ENCODE measurements at places on chromosomes 2 and 18. TPM values are rescaled to one million over a fixed set of nuclear protein-coding genes. Genes with fewer than 3 reads are reported as not detected.

GRCh38 chr2:100778637-100779450, 41.1 kb upstream of the NPAS2 start:
- no peak for DNase-seq

GRCh38 chr18:36247036-36247435, 50.5 kb upstream of the FHOD3 start:
- DNase-seq, result no peak

DNA sequence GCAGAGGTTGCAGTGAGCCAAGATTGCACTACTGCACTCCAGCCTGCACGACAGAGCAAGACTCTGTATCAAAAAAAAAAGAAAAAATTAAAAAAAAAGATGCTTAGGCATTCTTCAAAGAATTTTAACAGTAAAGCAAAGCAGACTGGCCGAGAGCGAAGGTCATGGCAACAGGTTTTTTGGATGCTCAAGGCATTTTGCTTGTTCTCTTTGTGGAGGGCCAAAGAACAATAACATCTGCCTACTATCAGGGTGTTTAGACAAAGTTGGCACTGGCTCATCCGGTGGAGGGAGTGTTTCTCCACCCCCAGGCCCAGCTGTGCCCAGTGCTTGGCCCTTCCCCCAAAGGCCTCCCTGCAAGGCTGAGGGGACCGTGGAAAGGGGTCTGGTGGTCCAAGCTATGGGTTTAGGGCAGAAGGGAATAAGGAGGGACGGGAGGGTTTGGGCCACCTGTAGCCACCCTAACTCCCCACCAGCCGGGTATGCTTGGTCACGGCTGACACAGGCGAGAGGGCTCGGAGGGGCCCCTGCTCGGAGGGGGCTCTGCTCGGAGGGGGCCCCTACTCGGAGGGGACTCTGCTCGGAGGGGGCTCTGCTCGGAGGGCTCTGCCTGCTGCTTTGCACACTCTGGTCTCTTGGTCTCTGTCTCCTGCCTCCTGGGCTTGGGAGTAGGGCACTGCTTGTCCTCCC, 26.7 kb upstream of the ALLC start:
- peak; percentile 40 for DNase-seq

DNA sequence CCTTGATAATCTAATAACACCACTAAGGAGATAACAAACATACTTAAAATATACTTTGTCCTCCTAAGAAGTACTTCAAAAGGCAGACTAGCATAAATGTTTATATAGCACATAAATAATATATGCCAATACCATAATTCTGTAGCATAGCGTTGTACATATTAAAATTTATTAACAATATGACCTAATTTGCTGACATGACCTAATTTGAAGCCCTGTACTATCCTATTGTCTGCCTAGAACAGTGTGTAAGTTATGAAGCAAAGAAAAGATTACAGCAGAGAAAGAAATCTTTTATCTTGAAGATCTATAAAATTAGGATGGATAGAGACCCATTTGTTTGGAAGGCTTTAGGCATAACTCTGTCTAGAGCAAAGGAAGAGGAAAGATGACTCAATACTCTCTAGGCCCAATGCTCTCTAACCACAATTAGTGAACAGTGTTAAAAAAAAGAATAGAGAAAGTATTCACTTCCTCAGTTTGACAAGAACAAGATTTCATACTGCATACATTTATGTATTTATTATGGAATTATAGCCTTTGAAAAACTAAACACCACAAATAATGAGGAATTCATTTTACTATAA, 231.3 kb downstream of the ZRANB3 start:
- DNase-seq, result no peak

The ZNF521 gene
- 11.6 TPM for total RNA-seq

The ASPRV1 gene
- 1.7 TPM for total RNA-seq

The GBX2 gene
- total RNA-seq, result not detected

GRCh38 chr2:58110765-58111164, 64.2 kb downstream of the VRK2 start:
- DNase-seq, result no peak

- no peak for DNase-seq
Measured at GRCh38 chr2:96695602-96696001, 44.3 kb downstream of the LMAN2L start.

DNA sequence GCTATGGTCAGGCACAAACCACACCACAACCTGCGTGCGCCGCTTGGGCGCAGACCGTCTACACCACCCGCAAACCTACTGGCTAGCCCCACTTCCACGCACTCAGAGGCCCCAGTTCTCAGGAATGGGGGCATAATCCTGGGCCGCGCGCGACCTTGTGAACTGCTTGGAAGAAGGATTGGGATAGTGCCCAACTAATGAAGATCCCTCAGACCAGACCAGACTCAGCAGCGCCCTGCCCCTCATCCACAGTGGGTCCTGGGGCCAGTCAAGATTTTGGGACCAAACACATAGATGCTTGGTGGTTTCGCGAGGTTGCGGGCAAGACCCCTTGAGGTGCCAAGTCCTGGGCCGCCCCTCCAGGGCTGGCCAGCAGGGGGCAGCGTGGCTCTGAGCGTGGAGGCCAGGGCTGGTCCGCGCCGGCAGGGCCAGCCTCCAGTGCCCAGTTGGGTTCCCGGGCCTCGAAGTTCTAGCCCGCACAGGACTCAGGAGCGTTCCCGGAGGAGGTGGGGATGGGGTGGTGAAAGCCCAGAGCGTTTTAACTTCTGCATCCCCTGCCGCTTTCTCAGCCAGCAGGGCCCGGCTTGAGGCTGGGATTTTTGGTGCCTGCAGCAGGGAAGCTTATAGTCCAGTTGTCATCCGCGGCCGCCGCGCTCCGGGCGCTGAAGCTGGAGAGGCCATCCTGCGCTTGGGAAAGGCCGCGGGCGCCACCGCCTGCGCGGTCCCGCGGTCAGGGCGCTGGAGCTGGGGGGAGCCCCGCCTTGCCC, 8.3 kb downstream of the OSR1 start:
- DNase-seq, result no peak

The SETBP1 gene
- 51.0 TPM for total RNA-seq

GRCh38 chr18:45566025-45566740, 49.1 kb upstream of the SLC14A2 start:
- DNase-seq, result peak; percentile 51

The PLEKHA3 gene
- 38.6 TPM for total RNA-seq

The RRM2 gene
- total RNA-seq, result 2.2 TPM

The RBKS gene
- total RNA-seq, result 5.2 TPM

Measured in ureter (tissue), 1 donor.